ENCODE measurements at places on chromosomes 16 and 17.

DNA sequence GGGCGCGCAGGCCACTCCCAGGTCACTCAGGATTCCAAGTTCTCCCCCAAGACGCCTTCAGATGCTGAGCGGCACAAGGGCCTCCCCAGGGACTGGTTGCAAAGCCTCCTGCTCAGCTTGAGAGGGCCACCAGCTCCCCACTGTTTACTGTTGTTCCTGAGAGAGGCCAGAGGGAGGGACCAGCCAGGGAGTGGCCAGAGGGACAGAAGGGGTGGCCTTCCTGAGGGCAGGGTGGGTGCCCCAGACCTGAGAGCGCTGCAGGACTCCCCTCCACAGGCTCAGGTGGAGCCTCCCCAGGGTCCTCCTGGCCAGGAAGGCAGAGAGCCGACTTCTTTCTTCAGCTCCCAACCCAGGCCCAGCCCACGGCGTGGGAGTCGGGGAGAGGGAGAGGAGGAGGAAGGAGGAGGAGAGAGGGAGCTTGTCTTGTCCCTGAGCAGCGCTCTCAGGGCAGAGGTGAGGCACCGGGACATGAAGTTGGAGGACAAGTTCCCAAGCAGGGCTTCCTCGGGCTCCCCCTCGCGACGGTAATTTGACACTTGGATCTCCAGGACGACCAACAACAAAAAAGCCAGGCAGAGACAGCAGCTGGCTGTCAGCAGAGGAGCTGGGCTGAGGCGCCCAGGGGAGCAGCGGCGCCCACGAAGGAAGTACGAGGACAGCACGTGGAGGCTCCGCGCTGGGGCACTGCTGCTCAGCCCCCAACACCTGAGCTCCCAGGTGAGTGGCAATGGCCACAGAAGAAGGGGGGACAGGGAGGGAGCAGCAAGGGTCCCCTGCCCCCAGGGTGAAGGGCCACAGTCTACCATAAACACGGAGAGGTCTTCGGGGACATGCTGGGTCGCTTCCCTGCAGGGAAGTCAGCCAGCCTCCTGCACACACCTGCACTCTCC, 497 bp downstream of the SMIM5 start:
- DNase-seq: peak; percentile 73

GRCh38 chr17:56317351-56318208, 164.3 kb downstream of the ANKFN1 start:
- no peak for DNase-seq

DNA sequence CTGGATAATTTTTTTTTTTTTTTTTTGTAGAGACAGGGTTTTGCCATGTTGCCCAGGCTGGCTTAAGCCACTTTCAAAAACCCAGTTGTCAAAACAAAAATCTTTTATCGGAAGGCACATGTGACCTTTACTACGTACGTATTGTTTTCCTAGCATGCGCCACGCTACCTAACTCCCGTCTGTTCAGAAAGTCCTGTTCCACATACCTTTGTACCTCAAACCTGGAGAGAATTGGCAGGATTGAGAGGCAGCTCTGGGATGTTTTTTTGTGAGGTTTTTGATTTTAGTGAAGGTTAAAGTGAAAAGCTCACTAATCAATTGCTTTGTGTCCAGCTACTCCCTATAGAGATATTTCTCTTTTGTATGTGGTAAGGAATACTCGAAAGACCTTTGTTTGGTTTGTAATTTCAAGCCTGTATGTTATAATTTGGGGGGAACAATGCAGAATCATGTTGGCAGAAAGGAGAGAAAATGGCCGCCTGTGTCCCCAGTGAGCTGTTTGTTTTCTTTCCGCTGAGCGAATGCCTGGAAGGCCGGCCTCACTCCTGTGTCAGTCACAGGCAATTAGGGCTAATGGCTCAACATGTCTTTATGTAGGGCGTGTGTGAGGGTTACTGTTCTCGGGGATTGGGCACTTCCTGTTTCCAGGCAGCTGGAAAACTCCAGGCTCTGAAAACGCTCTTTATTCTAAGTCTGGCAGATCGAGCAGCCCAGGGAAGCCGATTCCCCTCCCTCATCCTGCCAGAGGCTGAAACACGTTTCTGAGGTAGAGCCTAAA, 60.8 kb upstream of the CLEC18A start:
- no peak for DNase-seq

GRCh38 chr16:1101133-1101532, 5.1 kb upstream of the C1QTNF8 start:
- DNase-seq: no peak

DNA sequence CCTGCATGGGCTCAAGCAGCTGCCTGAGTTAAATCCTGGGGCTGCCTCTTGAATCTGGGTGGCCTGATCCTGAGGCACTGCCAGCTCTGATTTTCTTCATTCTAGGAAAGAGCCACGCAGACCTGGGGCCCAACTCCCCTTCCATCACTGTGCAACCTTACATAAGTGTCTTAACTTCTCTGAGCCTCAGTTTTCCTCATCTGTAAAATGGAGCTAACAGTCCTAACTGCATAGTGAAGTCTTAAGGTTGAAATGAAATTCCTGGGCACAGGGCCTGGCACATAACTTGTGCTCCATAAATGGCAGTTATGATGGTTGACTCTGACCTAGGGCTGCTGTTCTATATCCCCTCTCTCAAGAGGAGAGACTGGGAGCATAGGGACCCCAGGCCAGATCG, 236.6 kb downstream of the GSG1L start:
- no peak for DNase-seq

DNA sequence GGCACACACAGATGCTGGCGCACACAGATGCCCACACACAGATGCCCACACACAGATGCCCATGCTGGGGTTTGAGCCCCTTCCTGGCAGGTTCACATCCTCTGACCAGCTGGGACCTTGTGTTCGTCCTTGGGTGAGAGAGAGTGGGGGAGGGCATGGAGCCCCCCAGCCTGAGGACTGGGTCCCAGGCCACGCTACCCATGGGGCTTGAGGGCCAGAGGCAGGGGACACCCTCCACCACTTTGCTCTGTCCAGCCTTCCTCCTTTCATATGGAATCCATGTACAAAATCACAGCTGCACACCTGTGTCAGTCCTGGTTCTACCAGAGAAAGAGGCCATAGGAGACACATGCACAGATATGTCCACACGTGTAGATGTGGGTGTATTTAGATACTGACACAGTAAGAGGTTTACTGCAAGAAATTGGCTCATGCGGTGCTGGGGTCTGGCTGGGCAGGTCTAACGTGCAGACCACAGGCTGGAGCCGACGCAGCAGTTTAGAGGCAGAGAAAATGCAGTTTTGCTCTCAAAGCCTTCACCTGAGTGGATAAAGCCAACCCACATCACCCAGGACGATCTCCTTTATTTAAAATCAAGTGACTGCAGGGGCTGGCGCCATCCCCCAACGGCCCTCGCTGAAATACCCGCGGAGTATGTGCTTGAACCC, 10.8 kb downstream of the SLC22A31 start:
- DNase-seq: no peak
